ENCODE measurements at places on chromosomes 6 and 20.

GRCh38 chr6:51365566-51365965, 546.9 kb downstream of the TFAP2B start:
- DNase-seq, result no peak

GRCh38 chr6:168133168-168133561, 54.2 kb upstream of the FRMD1 start:
- no peak for DNase-seq

GRCh38 chr6:40764726-40765125, 177.6 kb upstream of the LRFN2 start:
- DNase-seq, result no peak

DNA sequence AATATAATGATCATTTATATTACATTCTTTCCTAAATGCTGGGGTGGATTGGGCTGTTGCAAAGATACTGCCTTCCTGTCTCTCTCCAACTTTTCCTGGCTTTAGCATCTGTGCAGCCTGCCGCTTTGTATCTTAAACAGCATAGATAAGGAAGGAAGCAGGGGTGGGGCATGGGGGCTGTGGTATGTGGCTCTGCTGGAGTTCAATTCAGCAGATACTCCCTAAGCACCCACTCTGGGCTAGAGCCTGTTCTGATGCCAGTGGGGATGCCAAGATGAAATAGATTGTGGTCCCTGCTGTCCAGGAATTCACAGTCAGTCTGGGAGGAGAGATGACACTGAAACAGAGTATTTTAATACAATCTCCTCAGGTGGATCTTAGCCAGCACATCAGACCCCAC, 56.8 kb downstream of the EIF2S2 start:
- no peak for DNase-seq

GRCh38 chr20:35527122-35527769, 2.2 kb downstream of the C20orf173 start:
- DNase-seq, result no peak
